ENCODE measurements at places on chromosomes 16 and 17. TPM values are rescaled to one million over a fixed set of nuclear protein-coding genes. Genes with fewer than 3 reads are reported as not detected.

PRCD gene
- total RNA-seq, result 1.6 TPM

FBXW10B gene
- 1.3 TPM for total RNA-seq

OR1F1 gene
- not detected for total RNA-seq

GRCh38 chr17:978103-979093 lies 1.2 kb downstream of the NXN start:
- no peak for DNase-seq

- no peak for DNase-seq
Measured at GRCh38 chr16:48680881-48681280, 70.9 kb upstream of the N4BP1 start.

GRCh38 chr16:83102336-83102735 lies 475.6 kb downstream of the CDH13 start:
- no peak for DNase-seq

DNA sequence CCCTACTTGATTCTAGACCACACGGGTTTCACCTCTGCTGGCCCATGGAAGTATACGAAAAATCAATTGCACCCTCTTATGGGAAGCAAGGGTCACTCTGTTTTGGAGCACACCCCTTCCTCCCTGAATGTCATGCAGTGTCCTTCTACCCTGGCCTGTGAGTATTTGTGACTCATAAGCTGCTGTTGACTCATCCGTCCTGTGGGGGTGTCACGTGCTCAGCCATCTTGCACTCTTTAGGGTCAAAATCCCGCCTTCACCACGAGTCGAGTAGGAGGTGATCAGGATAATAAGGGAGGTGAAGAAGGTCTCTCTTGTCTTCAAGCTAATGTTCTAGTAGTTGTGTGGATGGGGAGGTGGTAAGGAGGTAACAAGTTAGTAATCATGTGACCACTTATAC lies 341.0 kb upstream of the EEF2KMT start:
- DNase-seq, result no peak

All from mucosa of descending colon (tissue), 3 donors.